ENCODE measurements at places on chromosomes 3 and 15.
A peak's percentile ranks its signal among the peaks of the same experiment; 100 is the strongest.

GRCh38 chr3:61702453-61702852, 141.1 kb downstream of the PTPRG start:
- no peak overlapping the region for H3K27ac ChIP-seq
- H3K4me3 ChIP-seq: no peak overlapping the region
- H3K27me3 ChIP-seq: no peaks in the 10 kb centered on the region

DNA sequence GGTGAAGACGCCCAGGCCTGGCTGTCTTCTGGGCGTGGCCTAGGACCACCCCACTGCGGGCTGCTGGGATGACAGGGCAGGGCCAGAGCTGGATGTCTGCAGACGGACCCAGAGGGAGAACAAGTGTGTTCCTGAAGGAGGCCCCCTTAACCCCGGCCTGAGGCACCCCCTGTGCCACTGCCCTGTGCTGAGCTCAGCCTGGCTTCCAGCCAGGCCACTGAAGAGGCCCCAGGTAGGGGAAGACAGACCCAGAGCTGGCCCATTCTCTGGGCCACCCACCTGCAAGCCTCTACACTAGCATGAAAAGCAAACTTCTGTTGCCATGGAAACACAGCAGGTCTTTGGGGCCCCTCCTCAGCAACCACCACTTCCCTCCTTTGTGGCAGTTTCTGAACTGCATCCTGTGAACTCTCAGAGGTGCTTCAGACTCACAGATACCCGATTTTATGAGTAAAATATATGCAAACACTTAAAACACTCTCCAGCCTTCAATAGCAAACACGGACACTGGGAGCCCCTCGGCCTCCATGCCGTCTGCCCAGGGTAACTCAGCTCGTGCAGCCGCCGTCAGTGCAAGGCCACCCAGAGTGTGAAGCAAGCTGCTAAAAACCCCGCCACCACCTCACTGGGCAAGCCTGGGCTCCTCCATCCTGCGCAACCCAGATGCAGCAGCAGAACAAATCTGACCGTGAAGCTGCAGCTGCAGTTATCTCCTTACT, 42.5 kb downstream of the CMTM6 start:
- no peaks in the 10 kb centered on the region for H3K36me3 ChIP-seq
- no peaks in the 10 kb centered on the region for H3K27me3 ChIP-seq
- H3K27ac ChIP-seq: peak overlapping the region; percentile 59
- DNase-seq: no peak

GRCh38 chr3:176513604-176514003, 683.7 kb downstream of the TBL1XR1 start:
- H3K4me1 ChIP-seq: no peaks in the 10 kb centered on the region
- no peak overlapping the region for H3K27ac ChIP-seq
- H3K4me3 ChIP-seq: no peak overlapping the region

DNA sequence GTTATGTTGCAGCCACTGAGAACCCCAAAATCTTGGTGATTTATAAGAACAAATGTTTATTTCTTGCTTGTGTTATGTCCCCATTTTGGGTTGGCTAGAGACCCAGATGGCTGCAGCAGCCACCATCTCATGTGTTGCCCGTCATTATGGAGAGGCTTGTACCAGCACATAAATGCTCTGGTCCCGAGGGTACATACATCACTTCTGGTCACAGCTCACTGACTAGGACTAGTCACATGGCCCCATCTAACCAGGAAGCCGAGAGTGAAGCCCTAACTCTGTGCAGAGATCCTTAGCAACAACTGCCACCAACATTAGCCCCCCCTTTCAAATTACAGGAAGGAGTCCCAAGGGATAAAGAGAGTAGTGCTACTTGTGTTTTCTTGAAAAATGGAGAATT, 25.5 kb upstream of the HACD2 start:
- H3K4me1 ChIP-seq: no peaks in the 10 kb centered on the region
- H3K27ac ChIP-seq: no peak overlapping the region
- DNase-seq: no peak
- no peaks in the 10 kb centered on the region for H3K36me3 ChIP-seq
- no peak overlapping the region for H3K4me3 ChIP-seq
- H3K27me3 ChIP-seq: no peaks in the 10 kb centered on the region
